ENCODE measurements at places on chromosomes 1 and 21.

DNA sequence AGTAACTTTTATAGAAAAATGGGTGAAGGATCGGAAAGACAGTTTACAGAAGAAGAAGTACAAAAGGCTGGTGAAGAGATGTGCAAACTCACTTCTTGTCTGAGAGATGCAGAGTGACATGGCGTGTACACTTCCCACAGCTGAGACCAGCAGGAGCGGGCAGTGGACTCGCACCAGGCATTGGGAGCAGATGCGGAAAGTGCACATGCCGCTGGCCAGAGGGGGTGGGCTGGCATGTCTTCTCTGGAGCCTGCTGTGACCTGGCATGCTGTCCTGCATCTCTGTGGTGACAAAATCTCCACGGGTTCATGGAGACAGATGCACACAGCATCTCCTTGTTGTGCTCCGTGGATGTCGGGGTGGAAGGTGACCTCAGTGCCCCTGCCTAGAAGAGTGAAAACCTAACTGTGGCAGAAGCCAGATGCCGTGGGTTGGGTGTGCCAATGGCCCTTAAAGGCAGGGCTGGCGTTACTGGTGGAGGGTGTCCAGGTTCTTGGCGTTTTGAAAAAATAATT, 128.6 kb upstream of the COL6A1 start:
- DNase-seq, result no peak

DNA sequence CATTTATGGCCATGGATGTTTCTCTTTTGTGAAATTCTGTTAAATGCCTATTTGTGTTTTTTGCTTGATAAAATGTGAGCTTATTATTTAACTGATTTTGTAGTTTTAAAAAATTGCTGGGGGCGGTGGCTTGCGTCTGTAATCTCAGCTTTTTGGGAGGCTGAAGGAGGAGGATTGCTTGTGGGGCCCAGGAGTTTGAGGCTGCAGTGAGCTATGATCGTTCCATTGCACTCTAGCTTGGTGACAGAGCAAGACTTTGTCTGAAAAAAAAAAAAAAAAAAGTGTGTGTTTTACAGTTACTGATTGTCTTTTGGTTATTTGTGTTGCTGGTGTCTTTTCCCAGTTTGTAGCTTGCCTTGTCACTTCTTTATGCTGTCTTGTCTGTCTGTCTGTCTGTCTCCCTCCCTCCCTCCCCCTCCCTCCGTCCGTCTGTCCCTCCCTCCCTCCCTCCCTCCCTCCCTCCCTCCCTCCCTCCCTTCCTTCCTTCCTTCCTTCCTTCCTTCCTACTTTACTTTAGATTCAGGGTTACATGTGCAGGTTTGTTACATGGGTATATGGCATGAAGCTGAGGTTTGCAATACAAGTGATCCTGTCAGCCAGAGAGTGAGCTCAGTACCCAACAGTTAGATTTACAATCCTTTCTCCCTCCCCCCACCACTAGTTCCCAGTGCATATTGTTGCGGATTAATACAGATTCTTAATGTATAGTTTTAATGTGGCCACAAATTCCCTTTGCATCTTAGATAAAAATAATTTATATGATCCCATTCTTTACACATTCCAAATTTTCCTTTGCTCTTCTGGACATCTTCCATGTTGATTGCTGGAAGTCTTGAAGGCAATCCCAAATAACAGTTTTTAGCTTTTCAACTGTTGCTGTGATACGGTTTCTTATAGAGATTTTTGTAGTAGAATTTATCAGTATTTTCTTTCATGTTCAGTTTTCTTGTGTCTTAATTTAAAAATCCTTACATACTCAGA, 25.1 kb downstream of the PTBP2 start:
- no peak for DNase-seq

DNA sequence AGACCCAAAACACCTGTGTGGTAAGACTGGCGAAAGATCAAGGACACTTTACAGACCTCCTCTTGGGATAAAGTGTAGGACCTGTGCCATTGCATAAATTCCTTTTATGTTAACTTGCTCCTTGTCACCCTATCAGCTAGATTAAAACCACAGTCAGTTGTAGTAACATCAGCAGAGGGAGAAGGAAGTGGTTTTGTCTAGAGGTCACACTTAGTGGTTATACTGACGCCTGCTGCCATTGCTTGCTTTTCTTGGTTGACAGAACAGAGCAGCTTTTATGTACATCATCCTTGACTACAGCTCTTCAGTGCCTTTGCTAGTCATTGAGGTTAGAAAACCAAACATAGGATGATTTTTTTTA, 101.4 kb downstream of the PBX1 start:
- DNase-seq, result no peak

DNA sequence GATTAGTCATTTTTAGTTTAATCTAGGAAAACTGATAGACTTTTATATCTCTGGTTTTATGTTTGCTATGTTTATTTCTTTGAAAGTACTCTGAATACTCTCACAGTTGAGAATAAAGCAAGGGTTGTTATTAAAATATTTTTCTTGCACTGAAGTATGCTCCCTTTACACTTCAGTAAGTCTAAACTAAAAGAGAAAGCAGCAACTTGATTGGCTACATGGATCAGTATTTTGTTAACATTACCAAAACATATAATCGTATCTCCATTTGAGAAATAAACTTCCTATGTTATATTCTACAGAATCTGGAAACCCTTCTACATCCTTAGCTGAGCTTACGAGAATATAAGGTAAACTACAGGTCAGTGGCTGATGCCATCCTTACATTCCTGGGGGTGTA, 149.5 kb upstream of the HP1BP3 start:
- no peak for DNase-seq

DNA sequence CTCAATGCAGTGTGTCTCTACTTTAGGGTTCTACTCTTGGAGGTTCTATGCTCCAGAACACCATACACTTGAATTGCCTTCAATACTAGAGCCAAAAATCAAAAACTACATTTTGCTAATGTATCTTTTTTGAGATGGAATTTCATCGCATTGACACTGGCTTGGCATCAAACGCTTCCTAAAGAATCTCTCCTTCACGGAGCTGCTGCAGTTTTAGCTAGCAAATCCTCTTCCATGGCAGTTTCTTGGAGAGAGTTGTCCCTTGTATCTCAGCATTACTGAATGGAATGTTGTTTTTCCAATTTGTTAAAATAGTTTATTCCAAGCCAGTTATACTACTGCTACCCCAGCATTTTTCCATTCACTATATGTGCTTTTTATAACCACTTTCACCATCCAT, 17.7 kb downstream of the SDCCAG8 start:
- DNase-seq, result no peak

DNA sequence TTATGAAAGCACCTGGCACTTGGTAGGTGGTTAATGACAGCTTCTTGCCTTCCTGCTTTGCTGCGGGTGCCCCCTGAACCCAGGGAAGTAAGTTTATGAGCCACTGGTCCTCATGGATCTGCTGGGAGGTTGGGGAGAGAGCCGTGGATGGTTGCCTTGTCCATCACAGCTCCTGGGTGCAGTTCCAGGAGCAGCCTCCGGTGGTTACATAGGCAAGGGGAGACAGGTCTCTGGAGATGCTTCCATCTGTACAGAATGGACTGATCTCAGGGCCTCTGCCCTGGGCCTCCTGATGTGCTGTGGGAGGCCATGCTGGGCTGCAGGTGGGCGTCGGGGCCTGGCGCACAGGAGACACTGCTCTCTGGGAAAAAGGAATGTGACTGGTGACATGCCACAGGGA, 31.6 kb upstream of the ARHGEF10L start:
- no peak for DNase-seq

DNA sequence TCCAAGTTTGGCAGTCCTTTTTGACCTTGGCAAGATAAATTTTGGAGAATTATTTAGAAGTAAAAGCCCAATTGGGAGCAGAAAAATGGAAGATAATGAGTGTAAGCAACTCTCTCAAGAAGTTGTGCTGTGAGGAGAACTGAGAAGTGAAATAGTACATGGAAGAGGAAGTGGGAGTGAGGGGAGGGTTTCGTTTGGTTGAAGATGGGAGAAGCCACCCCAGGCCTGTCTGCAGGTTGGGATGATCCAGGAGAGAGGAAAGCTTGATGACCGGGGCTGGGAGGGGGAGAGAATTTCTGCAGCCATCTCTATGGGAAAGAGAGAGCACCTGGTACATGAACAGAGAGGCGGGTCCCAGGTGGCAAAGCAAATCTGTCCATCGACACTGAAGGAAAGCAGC, 8.6 kb upstream of the RCAN1 start:
- DNase-seq, result no peak

DNA sequence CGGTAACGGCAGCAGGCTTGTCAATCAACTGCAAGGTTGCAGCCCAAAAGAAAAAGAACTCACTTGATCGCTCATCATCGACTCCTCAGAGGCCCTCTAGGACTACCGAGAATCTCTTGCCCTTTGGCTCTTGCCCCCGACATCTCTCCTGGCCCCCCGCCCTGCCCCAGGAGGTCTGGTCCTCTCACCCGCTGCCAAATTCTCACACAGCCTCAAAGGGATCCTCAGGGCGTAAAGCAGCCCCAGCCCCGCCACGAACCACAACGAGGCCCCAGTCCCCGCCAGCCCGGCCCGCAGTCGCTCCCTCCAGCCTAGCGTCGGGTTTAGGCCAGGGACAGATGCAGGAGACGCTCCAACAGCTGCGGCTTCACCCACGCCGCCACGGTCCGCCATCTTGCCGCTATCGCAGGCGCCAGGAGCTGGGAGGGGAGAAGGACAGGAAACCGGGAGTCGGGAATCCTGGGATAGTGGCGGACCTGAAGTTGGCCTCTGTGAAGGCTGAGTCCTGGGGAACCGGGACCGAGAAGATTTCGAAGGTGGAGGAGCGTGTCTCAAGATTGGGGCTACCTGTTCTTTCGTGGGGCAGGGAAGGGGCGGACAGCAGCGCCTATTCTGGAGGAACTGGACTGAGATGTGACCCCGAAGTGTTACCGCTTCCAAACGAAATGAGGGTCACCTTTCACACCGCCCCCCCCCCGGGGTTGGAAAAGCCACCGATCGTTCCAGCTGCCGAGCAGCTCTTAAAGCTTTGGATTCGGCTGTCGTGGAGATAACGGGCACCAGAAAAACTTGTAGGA, at the start of gene ST7L:
ST7L (minus strand) TSS at position 421 of the 797 bp plus-strand sequence; CDS start at position 393, 28 bp downstream.
- peak; percentile 70 for DNase-seq

- no peak for DNase-seq
Measured at GRCh38 chr21:17697473-17697872, 84.8 kb upstream of the BTG3 start.

GRCh38 chr1:227227761-227228160, 90.5 kb downstream of the CDC42BPA start:
- no peak for DNase-seq

GRCh38 chr1:241156231-241156965, 200.6 kb downstream of the RGS7 start:
- DNase-seq, result peak; percentile 4

GRCh38 chr1:114099268-114099667, 54.4 kb downstream of the SYT6 start:
- no peak for DNase-seq

DNA sequence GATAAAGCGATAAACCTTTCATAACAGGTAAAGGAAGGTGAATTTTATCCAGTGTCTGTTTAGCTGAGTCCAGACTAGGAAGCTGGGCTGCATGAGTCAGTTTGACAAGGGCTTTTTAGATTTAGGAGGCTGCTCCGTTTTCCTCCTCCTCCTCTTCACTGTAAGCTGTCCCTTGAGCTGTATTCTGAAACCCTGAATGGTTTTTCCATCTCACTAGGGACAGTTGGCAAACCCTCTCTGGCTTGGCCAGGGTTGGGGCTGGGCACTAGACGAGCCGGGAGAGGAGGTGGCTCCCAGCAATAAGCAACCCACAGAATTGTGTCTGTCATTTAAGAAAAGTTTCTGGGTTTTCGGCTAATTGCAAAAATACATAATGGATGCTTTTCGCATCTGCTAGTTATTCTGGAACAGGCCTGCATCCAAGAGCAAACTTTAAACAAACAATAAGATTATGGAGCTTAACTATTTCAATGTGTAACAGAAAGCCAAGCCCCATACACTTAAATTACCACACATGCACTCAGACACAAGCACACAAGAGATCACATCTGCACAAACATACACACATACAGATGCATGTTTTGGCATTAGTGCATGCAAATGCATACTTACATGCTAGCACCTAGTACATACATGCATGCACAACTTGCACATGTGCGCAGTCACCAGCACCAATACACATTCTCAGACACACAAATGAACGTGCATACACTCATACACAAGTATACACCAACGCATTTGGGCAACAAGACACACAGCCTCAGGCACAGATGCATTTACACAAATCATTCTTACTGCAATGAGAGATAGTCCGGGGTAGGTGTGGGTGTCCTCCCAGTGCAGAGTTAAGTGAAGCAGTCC, 27.8 kb upstream of the FOXE3 start:
- DNase-seq, result peak; percentile 17

- DNase-seq, result no peak
Measured at GRCh38 chr1:219340796-219341195, 167.1 kb downstream of the LYPLAL1 start.

DNA sequence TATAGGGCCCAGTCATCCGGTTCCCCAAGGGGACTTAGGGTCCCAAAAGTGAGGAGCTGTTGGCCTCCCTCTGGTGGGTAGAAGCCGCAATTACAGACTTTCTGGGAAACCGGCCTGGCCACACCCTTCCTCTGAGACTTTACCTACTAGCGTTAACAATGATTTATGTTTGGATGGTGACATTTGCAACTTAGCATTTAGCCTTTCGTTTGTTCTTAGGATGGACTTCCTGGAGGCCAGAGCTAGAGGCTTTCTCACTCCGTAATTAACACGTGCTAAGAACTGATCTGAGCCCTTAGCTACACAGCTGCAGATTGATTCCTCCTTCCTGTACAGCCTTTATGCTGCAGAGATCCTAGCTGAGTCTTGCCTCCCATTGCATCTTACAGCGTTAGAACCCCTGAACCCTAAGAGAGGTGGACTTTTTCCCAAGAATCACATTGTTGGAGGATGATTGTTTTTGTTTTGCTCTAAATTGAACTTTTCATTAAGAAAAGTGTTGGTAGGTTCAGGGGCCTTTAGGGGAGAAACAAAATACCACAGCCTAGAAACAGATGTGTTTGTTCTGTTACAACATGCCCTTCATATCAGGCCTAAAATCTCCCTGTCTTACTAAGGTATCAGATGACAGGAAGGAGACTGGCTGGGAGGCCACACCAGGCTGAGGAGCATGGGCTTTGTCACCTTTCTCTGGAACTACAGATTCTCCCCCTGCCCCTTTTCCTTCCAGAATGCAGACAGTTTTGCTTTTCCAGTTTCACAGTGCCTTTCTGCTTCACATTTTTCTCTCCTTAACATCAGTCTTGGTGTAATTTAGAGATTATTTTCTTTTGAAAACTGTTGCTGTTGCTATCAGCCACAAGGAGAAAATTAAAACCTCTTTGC, 1.9 kb downstream of the S100A11 start:
- DNase-seq, result peak; percentile 73

GRCh38 chr21:42460391-42461184, 35.4 kb downstream of the RSPH1 start:
- DNase-seq, result no peak

GRCh38 chr1:147245129-147245528, 2.6 kb downstream of the CHD1L start:
- no peak for DNase-seq

DNA sequence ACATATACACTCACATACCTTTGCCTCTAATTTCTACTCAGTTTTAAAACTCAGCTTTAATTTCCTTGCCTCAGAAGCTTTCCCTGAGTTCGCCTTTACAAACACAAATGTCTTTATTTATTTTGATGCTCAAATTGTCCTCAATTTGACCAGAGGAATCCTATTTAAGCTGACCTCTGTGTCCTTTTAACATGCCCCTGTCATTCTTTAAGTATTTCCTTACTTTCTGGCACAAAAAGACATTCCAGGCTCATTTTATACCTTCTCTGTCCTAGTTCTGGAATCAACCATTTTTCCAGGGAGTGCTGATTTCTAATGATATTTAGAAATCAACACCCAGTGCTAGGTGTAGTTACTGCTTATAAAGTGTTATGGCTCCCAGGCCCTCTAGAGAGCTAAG, 82.5 kb downstream of the OSBPL9 start:
- DNase-seq, result no peak

- DNase-seq, result no peak
Measured at GRCh38 chr1:68624233-68624632, 127.4 kb upstream of the DEPDC1 start.

Measured in AG08395 (cell line).